Retina (tissue), 1 donor: ENCODE measurements at places on chromosomes 12 and 14.

- no peak for DNase-seq
Observed at GRCh38 chr12:14989790-14990189, 16.9 kb downstream of the PDE6H start.

GRCh38 chr14:36207500-36207899 is 31.0 kb upstream of the PTCSC3 start:
- DNase-seq = no peak

GRCh38 chr14:96067985-96068930 is 29.1 kb downstream of the C14orf132 start:
- DNase-seq = no peak

GRCh38 chr12:21300632-21301031 is 34.1 kb downstream of the SLCO1A2 start:
- DNase-seq = no peak

- DNase-seq = no peak
Observed at GRCh38 chr12:49355913-49356312, 9.2 kb downstream of the DNAJC22 start.
